NCI-H524 treated with DMSO at 0.1 percent for 48 hours (cell line): ENCODE measurements at places on chromosomes 12 and 14.

DNA sequence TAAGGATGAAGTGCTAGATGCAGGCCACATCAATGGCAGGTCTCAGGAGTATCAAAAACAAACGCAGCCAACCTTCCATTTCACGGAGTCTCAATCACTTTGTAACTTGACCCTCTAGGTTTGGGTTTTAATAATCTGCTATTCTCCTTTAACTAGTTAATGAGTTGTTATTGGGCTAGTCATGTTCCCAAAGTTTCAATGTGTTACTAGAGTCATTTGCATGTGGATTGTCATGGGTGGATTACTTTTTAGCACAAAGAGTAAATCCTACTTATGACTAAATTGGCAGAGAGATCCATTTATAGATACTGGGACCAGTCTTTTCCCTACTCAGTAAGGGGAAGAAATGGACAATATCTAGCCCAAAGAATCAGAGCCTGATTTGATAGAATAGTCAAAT is 151.0 kb downstream of the BCAT1 start:
- no peak for DNase-seq

GRCh38 chr12:42756841-42757623 is 167.5 kb upstream of the PRICKLE1 start:
- DNase-seq = no peak

DNA sequence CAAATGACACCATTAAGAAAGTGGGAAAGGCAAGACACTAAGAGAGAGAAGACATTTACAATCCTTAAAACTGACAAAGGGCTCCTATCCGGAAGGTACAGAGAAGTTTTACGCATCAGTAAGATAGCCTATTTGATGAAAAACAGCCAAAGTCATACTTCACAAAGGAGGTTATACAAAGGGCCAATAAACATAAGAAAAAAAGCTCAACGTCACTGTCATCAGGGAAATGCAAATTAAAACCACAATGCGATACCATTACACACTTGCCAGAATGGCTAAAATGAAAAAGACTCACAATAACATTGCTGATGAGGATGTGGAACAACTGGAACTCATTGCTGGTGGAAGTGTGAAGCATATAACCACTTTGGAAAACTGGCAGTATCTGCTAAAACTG is 168.6 kb upstream of the FAR2 start:
- DNase-seq = no peak

GRCh38 chr12:96401076-96401871 is 1.0 kb upstream of the CDK17 start:
- DNase-seq = no peak
